ENCODE measurements at places on chromosomes 3 and 15.

DNA sequence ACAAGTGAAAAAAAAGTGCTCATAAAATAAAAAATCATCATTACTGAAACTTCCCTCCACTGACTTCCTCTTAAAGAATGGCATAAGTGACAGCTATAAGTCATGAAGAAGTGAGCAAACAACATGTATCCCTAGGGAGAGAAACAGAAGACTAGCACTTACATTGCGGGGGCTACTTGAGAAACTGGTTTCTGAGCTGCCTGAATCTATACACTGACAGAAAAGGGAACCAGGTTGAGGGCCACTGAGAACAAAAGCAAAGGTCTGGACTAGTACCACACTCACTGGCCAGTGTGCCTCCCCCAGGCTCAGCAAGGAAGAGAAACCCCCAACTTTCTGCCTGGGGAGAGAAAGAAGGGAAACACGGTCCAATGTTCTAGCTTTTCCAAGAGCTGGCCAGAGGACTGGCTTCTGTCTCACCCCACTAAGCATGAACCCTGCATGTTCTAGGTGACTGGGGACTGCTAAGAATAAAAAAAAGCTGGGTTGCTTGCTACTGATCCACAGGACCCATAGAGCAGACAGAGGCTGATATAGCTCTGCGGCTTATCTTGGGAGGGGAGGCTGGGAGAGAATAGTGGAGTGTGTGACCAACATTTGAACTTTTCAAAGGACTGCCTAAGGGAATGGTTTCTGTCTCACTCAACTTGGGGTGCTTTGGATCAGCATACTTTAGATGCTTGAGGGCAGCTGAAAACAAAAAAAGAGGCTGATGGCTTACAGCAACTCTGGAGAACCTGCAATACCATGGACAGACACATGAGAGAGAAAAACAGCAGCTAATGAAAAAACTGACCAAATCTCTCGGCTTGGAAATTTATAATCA, 8.1 kb downstream of the RAD18 start:
- DNase-seq = no peak

GRCh38 chr15:22228101-22228762, 147.9 kb downstream of the OR4M2 start:
- no peak for DNase-seq

GRCh38 chr3:178676942-178677790, 140.9 kb downstream of the KCNMB2 start:
- no peak for DNase-seq

GRCh38 chr3:52146189-52146588, 8.0 kb downstream of the POC1A start:
- DNase-seq = no peak

GRCh38 chr15:45611305-45611704, 23.5 kb upstream of the SQOR start:
- no peak for DNase-seq

DNA sequence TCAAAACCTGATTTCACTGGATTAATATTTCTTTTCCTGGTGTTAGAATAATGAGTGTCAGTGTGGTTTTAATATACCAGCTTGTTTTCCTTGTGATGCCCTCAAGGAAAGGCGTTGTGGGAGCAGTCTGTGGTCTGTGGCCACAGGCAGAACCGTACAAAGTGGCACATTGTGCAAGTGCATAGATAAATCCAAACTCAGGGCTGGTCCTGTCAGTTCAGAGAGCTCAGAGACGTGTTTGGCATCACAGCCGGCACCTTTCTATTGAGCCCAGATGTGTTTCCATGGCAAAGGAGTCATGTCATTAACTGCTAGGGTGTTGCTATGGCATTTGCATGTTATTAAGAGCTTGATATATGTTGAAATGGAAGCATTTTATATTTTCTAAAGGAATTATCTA, 289.9 kb upstream of the RASGRP1 start:
- DNase-seq = no peak

- DNase-seq = no peak
These were observed 520.1 kb downstream of the ROBO1 start for GRCh38 chr3:79247725-79248043.

DNA sequence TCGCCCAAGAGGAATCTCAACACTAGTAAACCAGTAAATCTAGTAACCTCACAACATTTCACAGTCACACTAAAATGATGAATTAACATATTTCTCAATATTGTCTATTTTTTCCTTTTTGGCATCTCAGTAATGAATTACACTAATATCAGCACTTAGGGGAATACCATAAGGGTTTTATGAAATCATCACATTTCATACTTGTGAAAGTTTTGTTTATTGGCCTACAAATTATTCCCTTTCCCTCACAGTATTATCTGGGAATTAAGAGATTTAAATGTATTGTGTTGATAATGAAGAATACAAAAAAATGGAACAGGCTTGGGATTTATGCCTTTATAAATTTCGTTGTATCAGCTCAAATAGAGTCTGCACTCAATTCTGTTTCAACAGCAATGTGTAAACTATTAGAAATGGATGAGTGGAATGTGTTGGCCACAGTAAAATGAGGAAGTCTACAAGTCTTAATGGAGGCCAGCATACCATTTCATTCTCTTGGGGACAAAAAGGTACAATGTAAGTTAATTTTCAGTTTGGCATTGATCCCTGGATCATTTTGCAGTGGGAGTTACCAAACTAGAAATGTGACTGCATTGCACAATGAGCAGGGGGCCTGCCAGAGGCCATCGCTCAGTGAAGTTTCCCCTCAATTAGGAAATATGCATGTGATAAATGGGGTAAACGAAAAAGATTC, 195.4 kb downstream of the FMN1 start:
- no peak for DNase-seq

- no peak for DNase-seq
These were observed 526 bp downstream of the RMDN3 start for GRCh38 chr15:40754574-40754882.

DNA sequence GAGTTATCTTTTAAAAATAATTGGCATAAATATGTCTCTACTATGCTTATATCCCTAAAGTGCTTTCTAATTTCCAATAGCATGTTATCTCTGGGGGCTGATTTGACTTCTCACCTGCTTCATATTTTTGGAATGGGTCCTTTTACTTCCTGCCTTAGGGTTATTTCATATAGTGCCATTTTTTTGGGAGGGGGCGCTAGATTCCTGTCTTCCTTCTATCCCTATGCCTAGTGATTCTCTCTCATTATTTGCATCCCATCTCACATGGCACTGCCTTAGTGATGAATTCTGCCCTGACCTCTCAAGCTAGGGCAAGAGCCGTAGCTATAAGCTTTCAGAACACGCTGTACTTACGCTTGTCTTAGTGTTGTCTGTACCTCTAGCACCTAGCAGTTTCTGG, 150.3 kb upstream of the SLITRK3 start:
- DNase-seq = no peak

DNA sequence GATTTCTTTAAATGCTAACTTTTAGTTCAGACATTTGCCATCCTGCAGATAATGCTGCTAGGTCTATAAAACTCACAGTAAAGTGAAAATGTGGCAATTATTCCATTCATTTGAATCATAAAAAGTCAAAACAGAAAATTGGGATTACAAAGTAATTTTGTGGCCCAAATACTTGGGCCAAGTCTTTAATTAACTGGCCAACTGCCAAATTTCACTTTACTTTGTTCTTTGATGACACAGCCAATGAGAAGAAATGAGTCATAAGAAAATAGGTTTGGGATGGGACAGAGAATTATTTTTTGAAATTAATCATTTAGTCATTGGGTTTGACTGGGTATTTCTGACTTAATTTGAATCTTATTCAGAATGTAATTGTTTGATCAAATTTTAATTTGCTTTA, 89.8 kb upstream of the SLC2A2 start:
- no peak for DNase-seq

- DNase-seq = no peak
These were observed 20.9 kb downstream of the MRAS start for GRCh38 chr3:138369151-138369900.

GRCh38 chr3:51642462-51642861, 28.6 kb upstream of the TEX264 start:
- no peak for DNase-seq

DNA sequence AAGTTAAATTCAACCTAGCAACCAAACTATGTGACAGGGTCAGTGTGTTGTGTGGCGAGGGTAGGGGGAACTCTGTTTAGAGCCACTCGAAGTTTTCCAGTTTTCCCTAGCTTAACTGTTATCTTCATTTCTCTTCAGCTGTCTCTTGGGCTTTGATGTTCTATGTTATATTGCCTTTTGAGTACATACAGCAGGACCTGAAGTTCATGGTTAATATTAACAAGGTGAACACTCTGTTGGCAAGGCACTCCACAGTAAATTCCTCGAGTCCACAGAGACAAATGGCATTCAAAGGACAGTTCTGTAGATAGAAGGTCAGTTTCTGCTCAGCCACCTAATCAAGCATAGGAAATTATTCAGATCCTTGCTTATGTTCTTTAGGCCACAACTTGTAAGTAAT, 147.9 kb upstream of the DPH6 start:
- DNase-seq = no peak

DNA sequence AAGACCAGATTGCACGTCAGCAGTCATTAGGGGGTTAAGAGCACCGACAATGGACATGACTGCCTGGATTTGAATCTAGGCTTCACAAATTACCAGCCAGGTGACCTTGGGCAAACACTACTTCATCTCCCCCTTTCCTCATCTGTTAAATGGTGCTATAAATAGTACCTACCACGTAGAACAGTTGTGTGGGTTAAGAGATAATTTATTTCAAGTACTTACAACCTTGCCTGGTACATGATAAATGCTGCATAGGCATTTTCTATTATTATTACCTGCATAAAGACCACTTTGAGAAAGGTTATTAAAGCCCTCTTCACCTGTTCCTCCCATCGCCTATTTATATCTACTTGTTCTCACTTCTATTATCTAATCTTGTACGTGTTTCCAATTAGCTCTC, 64.7 kb downstream of the BTD start:
- DNase-seq = no peak

DNA sequence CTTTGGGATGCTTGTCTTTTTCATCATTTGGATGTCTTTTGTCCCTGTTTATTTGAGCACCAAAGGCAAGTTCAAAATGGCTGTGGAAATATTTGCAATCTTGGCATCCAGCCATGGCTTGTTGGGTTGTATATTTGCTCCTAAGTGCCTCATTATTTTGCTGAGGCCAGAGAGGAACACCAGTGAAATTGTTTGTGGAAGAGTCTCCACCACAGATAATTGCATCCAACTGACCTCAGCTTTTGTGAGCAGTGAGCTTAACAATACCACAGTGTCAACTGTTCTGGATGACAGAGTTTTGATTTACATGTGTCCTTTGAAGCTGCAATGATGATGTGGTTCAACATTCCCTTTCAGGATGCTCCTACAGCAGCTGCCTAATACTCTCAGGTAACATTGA, 83.0 kb upstream of the KCNAB1 start:
- DNase-seq = no peak

- peak; percentile 13 for DNase-seq
These were observed 7.1 kb upstream of the FMN1 start for GRCh38 chr15:33201491-33202231.

- no peak for DNase-seq
These were observed 225.8 kb upstream of the UMPS start for GRCh38 chr3:124504332-124505059.

GRCh38 chr3:78900426-78900825, 867.4 kb downstream of the ROBO1 start:
- no peak for DNase-seq

GRCh38 chr3:104582092-104582491, 784.6 kb upstream of the ALCAM start:
- no peak for DNase-seq

- DNase-seq = no peak
These were observed 11.9 kb downstream of the HDAC11 start for GRCh38 chr3:13492048-13492447.

DNA sequence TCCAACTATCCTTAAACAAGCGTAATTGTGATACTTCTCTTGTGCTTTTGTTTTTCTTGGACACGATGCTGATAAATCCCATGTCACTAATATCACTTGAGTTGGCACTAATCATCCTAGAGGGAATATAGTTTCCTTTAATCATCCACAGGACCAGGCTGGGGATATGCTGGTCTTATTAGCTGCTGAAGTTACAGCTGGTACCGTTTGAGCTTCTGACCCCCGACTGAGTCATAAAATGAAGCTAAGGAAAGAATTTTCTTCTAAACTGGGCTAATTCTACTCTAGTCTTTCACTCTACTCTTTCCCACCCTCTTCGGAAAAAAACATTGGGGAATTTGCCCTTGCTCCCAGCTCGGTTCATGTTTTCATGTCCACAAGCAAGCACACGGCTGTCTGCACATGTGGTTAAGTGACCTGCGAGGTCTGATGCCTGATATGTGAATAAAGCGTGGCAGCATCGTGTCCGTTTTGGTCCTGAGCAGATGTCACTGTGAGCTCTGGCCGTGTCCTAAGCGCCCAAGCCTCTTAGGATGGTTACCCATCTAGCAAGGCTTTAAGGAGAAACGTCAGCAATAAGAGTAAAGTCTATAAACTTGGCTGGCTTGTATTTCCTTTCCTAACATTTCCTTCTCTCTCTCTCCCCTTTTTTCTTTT, 223.7 kb downstream of the ITPR1 start:
- DNase-seq = no peak

- no peak for DNase-seq
These were observed 2.2 kb upstream of the HES1 start for GRCh38 chr3:194133661-194134230.

DNA sequence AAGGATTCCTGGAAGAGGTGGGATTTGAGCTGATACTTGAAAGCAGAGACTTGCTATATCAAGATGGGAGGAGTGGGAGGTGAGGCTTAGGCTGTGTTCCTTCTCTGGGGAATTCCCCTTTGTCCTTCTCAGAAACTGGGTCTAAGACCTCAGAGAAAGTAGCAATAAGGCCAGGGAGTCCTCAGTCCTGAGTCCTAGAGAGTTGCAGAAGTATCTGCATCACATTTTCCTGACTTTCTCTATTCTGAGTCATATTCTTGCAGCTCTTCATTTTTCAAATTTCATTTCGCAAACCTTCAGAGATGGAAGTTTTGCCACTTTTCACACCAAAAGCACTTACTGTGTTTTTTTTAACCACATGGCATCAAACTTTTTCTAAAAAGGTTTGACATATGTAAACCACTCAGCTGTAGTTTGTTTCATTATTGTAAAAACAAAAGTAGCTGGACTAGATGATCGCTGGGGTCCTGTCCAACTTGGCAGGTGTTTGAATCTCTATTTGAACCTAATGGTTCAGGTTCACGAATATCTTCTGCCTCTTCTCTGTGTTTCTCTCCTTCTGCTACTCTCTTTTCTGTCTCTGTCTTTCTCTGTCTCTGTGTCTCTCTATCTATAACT, 21.3 kb downstream of the COLQ start:
- no peak for DNase-seq

Data from stimulated activated CD8-positive, alpha-beta memory T cell treated with anti-CD3 and anti-CD28 coated beads, Interleukin-4, amount 100 ng/mL, for 4 hours (primary cell).